ENCODE measurements at places on chromosomes 4 and X.
A peak's percentile ranks its signal among the peaks of the same experiment; 100 is the strongest.

DNA sequence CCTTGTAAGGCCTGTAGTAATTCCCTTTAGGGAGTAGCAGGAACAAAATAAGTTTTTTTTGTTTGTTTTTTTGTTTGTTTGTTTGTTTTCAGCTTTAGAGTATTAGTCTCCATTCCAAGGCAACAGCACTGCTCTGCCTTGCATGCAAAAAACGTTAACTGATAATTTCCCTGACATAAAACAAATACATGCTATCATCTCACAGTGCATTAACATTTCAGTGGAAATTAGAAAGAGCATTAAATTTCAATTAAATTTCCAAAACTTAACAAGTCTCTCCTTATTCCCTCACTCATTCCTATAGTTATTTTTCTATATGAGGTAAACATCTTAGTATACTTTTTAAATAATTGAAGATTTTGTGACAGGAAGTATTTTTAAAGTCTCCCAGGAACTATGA lies 378.4 kb upstream of the PCDH7 start:
- DNase-seq: no peak

- no peak for DNase-seq
These were observed 3.4 kb downstream of the NDP start for GRCh38 chrX:43969504-43970501.

DNA sequence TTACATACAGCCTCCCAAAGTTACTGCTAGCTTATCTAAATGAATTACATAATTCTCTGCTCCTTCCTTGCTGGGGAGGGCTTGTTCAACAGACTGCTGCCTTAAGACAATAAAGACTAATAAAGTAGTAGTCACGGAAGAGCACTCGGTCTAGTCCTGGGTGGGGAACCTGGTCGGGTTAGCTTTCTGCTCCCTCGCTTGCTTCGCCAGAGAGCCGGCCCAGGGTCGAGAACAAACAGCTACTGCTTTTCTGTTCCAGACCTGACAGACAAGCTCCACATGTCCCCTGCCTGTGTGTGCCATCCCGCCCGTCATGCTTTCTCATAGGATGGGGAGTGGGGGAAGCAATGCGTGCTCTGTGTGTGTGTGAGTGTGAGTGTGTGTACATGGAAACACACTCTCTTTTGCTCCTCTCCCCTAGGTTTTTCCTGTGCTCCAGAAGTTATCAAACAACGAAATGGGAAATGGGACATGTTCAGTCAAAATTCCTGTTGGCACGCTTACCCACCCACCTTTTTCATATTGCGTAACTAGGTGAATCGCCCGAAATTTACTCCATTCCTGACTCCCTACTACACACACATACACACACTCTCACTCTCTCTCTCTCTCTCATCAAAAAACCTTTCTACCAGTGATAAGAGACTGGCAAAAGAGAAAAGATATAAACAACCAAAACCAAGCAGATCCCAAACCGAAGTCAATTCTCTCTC lies 1.3 kb downstream of the NPY1R start:
- no peak for DNase-seq

GRCh38 chr4:148052448-148052847 lies 320.6 kb downstream of the ARHGAP10 start:
- peak; percentile 74 for DNase-seq

GRCh38 chr4:107546638-107547037 lies 173.4 kb downstream of the PAPSS1 start:
- DNase-seq: no peak

- DNase-seq: no peak
These were observed 438.9 kb downstream of the GRXCR1 start for GRCh38 chr4:43331226-43332051.

DNA sequence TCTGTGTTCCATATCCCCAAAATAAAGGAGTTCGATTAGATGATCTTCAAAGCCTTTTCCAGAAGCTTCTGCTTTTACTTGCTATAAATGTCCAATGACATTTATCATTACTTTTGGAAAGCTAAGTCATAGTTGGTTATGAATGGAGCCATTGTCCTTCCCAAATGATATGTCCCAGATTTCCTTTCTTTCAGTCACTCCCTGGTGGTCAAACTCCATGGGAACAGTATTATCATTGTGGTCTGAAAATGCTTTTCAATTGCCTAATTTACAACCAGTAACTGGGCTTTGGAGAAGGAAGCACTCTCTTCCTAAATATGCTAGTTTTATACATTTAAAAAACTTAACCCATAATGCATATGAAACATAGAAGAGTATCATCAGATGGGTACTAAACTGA lies 571.5 kb upstream of the AMOT start:
- DNase-seq: no peak

DNA sequence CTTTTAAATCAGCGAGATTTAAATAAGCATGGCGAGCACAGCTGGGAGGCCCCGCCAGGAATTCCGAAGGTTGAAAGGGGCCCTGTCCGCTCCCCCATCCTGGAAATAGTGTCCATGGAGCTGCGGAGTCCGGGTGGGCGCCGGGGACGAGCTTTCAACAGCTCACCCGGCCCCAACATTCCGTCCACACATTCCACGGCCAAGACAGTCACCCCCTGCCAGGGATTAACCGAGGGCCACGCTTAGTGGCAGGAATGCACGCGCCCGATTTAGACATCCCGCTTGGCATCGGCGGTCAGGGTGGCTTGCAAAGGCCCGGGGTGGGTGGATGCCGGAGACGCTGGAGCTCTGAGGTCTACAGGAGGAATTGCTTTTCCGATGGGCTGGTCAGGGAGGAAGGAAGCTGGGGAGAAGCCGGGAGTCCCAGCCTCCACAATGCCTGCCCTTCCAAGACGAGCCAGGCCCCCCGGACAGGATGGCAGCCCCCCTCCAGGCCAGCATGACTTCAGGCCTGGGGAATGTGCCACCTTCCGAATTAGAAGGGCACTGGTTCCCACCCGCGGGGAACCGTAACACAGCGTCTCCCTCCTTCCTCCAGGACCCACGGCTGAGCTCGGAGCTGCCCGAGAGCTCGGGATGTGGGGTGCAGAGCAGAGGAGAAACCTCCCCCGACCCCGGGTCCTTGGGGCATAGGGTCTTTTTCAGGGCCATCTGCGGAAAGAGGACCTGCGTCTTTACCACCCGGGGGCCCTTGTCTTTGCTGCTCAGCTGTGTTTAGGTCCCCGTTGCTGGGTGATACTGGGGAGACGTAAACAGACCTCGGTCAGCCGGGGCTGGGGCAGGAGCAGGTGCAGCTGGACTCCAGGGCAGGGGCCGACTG lies 26.9 kb upstream of the PPP2R3B start:
- DNase-seq: no peak

DNA sequence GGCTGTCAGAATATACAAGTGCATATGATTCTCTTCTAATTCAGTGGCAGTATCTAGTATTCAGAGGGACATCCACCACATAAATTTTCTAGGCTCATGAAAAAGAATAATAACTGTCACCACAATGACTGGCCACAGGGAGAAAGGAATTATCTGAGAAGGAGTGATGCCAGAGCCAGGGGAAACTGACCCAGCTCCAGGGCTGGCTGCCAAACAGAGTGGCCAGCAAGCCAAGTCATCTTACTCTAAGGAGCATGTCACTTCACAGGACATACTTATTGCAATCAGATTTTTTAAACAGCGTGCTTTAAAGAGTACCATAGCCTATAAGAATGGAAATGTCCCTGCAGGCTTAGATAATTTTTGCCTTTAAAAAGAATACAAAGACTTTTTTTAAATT lies 5.8 kb upstream of the SEPTIN11 start:
- no peak for DNase-seq

GRCh38 chr4:58600290-58600689 lies 1490.1 kb upstream of the IGFBP7 start:
- no peak for DNase-seq

DNA sequence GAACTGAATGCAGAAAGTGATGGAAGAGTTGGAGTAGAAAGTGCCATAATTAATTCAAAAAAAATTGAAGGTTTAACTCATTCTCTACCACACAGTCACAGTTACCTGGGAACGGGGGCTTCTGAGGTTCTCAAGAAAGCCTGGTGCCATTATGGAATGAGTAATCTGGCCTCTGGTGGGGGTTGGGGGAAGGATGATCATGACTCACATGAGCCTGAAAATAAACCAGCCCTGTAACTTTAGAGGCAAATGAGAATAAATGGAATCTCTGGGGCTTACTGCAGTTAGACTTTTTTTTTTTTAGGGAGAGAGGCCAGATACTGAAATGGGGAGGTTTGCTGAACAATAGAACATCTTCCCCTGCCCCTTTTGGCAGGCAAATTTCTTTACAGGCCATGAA lies 55.3 kb downstream of the SOD3 start:
- no peak for DNase-seq

Measured in CD4-positive, alpha-beta T cell treated with Interleukin-15 for 4 hours (primary cell).